ENCODE measurements at places on chromosomes 5 and 9.

DNA sequence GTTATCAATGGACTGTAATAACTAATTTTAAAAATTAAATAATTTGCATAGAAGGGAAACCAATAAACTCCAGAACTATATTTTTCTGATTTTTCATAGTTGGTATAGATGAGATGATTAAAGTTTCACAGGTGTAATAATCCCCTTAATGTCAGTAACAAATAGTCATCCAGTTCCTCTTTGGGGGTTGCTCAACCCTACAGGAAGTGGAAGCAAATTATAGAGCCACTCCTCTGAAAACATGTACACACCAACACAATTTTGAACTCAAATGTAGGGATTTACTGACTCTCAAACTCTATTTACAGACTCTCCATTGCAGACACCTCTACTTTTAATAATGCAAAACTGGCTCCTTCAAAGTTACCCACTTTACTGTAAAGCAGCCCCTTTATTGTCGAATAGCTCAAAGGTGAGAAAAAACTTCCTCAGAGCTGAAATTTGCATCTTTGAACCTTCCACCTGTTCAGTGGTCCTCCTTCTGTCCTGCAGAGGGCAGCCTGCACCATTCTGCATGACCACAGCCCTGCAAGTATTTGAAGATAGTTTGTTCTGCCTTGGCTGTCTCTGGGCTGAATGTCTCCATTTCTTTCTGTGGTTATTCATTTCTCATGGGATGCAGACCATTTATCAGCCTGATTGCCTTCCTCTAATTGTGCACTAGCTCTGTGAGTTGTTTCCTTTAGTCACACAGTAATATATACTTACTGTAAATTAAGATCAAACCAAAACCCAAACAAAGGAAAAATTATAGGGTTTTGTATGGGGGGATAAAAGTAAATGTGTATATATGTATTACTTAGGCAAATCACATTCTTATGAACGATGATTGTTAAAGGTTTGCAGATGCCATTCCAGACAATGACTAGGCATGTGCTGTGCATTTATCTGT lies 383.2 kb upstream of the SGCD start:
- no peak for DNase-seq

- DNase-seq, result no peak
These were observed 277.4 kb downstream of the TLE1 start for GRCh38 chr9:81411961-81412360.

DNA sequence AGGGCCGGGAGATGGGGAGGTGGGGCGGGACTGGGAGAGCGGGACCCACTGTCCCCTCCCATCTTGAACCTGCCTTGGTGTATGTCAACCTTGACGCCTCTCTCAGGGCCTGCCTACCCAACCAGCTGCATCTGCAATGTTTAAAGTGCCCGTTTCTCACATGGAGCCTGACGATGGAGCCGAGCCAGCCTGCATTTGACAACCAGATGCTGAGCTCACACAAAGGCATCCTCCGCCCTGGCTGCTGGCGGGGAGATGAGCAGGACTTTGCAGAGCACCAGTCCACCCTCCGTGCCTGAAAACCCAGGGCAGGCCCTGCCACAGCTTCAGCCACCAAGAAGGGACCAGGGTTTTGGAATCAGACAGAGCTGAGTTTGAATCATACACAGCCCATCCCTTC lies 141.1 kb upstream of the SMIM23 start:
- DNase-seq, result no peak

DNA sequence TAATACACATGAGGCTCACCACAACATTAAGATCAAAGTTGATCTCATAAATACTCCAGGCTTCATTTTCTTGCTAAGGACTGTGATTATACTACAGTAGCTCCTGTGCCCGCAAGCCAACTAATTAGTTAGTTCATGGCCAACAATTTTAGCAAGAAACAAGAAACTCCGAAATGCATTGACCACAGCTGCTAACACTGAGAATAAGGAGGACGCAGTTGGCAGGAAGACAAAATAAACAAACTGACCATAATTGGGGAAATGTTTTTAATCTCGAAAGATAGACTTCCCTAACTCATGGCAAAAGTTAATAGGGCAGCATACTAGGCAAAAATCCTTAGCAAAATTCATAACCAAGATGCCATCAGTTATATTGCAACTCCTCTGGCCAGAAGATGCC lies 115.5 kb upstream of the SPEF2 start:
- no peak for DNase-seq

DNA sequence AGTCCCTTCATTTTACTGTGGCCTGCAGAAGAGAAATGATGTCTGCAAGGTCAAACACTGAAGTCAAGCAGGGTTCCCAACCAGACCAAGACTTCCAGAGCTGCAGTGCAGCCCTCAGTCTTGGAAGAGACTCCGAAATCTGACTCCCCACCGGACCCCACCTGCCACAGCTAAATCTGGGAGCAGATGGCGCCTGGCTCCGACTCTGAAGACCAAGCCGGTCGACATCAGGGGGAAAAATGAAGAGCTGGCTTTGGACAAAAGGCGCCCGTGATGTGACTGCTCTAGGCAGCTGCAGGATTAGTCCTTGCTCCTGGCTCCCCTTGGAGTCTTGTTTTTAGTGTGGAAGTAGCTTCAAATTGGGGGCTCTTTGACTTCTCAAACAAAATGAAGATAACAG lies 72.4 kb upstream of the ZNF622 start:
- no peak for DNase-seq

DNA sequence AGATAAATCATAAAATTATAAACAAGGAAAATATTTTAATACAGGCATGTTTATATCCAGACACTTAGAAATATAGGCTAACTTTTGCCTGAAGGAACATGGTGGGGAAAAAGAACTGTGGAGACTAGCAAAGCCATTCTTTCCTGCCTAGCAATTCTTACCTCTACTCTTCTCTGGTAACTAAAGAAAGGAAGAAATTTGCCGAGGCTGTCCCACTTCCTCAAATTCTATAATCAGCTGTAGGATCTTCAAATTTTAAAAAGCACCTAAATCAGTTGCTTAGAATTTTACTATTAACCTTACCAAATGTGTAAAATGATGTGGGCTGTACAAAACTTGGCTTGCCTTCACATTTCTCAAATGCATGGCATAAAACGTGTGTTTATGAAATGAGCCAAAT lies 249.1 kb upstream of the SMARCA2 start:
- DNase-seq, result no peak

DNA sequence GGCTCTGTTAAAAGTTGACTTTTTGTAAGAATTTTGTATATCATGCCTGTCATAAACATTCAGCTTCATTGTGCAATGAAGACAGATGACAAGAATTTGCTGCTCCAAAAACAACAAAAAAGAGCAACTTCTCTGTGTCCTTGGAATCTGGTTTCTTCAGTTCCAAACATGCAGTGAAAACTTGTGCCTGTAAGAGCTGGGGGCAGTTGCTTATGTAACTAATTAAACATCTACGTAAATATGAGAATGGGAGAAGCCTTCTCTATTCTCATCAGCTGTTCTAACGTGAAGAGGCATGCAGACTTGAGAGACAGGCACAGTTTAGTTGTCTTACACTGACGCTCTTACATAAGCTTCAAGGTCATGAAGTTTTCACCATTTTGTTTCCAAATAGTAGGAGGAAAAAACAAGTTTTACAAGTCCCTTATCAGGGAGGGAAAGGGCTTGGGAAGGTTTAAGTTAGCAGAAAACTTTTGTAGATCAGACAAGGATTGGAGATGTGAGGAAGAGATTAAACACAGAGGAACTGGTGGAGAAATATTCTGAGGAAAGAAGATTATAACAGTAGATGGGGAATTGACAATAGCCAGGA lies 170.4 kb downstream of the RFK start:
- no peak for DNase-seq

- DNase-seq, result no peak
These were observed 30.0 kb downstream of the RBM27 start for GRCh38 chr5:146233441-146233840.

- DNase-seq, result no peak
These were observed 177.7 kb downstream of the NDUFS4 start for GRCh38 chr5:53738105-53738504.

- no peak for DNase-seq
These were observed 278.3 kb upstream of the PTGER4 start for GRCh38 chr5:40401284-40402006.

DNA sequence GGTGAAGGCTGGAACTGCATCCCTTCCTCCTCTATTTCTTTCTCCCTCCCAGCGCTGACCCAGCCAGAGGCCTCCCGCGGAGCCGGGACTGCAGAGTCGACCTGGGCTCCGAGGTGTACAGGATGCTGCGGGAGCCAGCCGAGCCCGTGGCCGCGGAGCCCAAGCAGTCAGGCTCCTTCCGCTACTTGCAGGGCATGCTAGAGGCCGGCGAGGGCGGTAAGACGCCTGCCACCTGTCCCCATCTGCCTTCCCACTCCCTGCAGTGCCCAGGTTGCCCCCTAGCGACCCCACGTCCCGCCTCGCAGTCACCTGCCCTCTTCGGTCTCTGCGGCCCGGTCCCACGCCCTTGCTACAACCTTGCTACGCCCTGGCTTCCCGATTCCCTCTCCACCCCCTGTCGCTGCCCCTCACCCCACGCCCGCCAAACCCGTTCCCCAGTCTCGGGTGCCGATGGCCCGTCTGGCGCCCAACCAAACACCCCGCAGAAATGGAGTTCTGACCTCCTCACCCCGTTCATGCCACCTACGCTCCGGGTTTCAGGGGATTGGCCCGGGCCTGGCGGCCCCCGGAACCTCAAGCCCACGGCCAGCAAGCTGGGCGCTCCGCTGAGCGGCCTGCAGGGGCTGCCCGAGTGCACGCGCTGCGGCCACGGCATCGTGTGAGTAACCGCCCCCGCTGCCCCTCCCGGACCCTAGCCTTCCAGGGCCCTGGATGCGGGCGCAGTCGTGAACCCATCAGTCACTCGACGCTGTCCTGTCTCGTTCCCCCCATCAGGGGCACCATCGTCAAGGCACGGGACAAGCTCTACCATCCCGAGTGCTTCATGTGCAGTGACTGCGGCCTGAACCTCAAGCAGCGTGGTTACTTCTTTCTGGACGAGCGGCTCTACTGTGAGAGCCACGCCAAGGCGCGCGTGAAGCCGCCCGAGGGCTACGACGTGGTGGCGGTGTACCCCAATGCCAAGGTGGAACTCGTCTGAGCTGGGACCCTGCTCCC lies 14.1 kb downstream of the PDLIM4 start:
- no peak for DNase-seq

DNA sequence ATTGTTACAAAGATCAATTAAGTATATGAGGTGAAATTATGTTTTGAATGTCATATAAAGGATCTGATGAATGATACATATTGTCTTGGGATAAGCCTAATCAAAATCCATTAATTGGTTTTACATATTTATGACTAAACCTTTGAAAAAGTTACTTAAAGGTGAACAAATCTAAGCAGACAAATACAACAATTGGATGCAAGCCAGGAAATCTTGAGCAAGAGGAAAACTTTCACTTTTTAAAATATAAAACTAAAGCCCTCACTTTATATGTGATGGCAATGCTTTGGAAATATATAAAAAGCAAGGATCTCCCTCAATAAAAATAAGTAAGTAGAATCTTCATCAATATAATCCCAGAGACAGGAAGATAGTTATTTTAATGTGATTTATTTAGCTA lies 80.1 kb downstream of the EDIL3 start:
- DNase-seq, result no peak

DNA sequence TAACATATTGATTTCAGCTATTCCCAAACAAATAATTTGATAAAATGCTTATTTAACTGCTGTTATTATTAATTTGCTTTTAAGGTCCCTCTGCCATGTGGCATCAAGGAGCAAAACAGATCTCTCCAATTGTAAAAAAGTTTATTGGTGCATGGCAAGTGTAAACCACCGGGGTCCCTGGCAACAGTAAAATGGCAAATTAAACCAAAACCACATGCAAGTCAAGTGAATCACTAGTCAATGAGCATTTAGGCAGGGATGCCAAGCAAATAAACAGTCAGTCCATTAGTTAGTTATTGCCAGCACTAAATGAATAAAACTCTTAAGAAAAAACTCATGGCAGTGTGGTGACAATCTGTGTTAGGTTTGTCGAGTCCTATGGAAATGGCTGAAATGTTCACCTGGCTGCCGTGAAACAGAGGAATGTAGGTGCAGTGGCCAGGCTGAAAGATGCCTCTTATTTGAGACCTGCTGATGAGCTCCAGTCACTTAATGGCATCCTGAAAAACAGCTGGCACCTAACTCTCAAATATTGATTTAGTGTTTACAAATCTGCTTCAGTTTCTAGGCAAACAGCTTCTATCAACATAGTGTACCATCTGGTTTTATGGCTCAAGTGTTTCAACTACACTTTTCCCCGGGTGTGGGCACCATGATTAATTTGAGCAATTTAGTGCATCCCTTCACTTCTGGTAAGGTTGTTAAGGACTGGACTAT lies 296.5 kb upstream of the ITGA1 start:
- DNase-seq, result no peak

GRCh38 chr9:88875400-88876120 lies 115.7 kb upstream of the S1PR3 start:
- no peak for DNase-seq

Measured in 8988T (cell line).